ENCODE measurements at places on chromosomes 13 and 19.

DNA sequence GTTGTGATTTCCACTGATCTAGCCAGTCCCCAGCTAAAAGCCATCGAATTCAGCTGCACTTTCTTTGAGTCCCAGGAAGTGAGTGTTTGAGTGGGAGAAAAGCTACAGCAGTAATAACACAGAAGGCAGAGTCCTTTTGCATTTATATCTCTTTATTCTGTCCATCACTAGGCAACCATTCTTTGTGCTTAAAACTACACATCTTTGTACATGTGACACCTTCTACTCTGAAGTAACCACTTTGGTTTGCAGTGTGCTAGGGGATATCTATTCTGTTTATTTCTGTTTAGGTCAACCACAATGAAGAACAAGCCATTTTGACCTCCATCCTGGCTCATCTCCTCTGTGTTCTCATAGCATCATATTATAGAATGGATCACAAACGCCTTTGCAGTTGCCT, 226.0 kb upstream of the SERP2 start:
- DNase-seq = no peak

- peak; percentile 48 for DNase-seq
Observed at GRCh38 chr19:18865973-18866799, 29.8 kb downstream of the CERS1 start.

DNA sequence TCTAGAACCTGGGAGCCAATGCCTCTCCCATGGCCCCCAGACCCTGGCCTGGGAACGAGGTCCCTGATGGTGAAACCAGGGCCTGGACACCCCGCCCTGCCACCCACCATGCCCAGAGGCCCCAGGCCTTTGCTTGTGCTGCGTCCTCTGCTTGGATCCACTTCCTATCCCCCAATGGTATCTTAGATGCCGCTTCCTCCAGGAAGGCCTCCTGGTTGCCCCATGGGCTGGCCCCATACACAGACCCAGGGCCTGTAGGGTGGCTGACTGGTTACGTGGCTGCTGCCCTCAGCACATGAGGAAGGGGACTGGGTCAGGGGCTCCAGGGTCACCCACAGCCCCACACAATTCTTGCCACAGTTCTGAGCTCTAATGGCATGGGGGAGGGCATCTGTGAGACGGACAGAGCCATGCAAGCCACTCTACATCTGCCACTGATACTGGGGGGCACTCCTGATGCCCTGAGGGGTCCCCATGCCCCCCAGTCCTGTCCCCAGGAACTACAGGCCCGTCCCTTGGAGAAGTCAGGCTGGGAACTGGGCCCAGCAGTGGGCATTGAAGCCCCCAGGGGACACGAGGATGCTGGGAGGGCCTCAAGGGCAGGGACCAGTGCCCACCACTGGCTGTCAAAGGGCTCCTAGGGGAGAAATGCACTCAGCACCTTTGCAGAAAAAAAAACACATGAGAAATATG, 5.0 kb downstream of the RPL36 start:
- DNase-seq = no peak

- no peak for DNase-seq
Observed at GRCh38 chr13:114334305-114335053, 20.2 kb downstream of the CHAMP1 start.
